DMS53 (cell line): ENCODE measurements at places on chromosomes 12 and 14.

GRCh38 chr14:22811722-22812121 lies 3.5 kb downstream of the SLC7A7 start:
- no peak for DNase-seq

- no peak for DNase-seq
Observed at GRCh38 chr12:91562476-91562875, 379.9 kb upstream of the DCN start.

GRCh38 chr12:51848841-51849735 lies 570 bp upstream of the FIGNL2 start:
- peak; percentile 48 for DNase-seq

GRCh38 chr14:21039585-21040369 lies 2.4 kb upstream of the RNASE7 start:
- DNase-seq: peak; percentile 57

- DNase-seq: no peak
Observed at GRCh38 chr12:115859231-115859630, 418.3 kb downstream of the MED13L start.

DNA sequence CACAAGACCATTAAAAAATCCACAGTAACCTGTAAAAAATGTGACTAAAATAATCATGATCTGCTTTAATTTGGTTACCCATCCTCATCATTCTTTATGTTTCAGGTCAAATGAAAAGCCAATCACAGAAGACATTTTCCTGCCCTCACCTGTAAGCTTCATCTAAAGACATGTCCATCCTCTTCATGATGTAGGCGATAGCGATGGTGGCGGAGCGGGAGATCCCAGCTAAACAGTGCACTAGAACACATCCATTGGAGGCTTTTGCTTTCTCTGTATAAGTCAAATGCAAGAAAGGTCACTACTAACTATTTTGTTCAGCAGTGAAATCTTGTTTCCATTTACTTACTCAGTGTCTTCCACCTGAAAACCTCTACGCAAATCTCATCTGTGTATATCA lies 82.6 kb downstream of the DUSP16 start:
- DNase-seq: no peak

DNA sequence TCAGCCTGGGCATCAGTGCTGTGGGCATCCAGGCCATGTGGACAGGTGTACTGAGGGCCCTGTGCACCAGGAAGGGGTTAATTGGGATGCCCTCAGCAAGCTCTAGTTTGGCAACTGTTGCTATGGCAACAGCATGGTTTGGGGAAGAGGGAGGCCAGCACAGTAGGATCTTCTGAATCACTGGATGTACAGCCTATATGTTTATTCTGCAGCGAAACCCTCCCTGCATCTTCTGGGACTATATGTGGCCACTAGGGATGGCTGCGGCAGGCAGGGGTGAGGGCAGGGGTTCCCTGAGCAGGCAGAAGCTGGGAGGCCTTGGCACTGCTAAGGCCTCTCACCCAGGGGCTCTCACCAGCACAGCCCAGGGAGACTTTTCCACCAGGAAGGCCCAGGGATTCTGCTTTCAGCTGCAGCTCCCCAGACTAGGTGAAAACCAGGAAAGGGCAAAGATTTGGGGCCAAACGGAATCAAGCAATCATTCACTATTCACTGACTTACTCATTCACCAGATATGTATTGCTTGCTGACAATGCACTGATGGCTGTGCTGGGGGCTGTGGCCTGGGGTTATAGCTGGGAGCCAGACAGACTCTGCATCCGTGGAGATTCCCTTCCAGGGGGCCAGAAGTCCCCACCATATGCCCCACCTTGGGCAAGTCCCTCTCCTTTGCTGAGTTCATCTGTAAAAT lies 42.8 kb downstream of the IRF2BPL start:
- no peak for DNase-seq

- DNase-seq: peak; percentile 76
Observed at GRCh38 chr12:40921563-40922163, 229.4 kb downstream of the CNTN1 start.

DNA sequence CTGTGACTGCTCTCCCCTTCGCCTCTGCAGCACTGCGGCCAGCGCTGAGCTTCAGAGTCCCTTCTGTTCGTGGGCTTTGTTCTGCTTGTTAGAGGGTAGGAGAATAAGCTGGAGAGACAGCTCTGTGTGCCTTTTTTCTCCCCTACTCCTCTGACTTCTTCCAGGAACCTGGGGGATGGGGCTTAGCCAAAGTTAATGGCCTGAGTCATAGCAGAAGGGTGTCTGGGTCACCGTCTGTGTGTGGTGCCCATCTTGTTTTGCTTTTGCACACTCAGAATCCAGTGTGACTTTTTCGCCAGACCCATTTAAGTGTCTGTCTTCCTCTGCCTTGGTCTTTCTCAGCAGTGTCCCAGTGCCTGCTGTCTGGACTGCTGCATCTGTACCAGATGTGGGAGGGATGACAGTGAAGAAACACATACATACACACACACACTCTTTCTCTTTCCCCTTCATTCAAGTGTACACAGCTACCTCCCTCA lies 3.0 kb downstream of the KIF5A start:
- no peak for DNase-seq

DNA sequence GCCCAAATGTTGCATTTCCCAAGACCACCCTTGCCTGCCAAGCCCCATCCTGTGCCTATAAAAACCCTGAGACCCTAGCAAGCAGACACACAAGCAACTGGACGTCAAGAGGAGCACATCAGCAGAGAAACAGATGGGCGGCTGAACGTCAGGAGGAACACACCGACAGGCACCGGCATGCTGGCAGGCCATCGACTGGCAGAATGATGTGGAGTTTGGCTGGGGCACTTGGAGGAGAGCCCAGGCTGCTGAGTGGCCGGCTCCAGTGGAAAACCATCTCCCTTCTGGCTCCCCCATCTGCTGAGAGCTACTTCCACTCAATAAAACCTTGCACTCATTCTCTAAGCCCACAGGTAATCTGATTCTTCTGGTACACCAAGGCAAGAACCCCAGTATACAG lies 130.1 kb downstream of the SLC41A2 start:
- no peak for DNase-seq

DNA sequence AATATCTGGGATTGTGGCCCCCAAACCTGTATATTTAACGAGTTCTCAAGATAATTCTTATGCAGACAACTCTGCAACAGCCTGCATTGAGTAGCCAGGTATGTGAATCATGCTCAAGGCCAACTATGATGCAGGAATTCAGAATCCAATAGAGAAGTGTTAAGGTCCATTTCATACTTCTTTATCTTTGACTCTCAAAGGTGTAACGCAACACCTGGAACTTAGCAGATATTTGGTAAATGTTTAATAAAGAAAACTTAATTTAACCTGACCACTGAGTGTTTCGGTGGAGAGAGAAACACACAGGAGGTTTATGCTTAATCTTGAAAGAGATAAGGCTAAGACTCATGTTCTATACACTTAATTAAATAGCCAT lies 156.5 kb upstream of the PLEKHG7 start:
- no peak for DNase-seq

- no peak for DNase-seq
Observed at GRCh38 chr12:79233341-79233781, 368.8 kb downstream of the SYT1 start.

GRCh38 chr12:85951823-85952222 lies 77.7 kb downstream of the NTS start:
- peak; percentile 64 for DNase-seq

DNA sequence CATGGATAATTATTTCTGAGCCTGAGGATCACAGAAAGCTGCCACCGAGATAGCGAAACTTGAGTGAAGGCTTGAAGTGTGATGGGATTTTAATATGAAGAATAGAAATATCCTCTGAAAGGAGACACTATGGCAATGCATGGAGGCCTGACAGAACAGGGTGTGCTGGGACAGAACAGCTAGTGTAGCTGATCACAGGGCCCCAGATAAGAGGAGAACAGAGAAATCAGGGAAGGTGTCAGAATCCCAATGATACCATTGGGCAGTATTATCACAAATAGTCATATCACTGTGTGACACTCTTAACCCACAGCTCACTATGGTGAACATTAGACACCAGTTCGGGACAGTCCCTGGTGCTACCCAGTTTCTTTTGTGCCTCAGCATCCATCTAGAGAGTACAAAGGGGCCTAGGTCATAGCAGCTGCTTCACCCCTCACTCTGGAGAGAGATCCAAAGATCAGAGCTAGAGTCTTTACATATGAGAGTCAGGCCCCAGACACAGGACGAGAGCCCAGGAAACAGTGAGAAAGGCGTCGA lies 506 bp upstream of the OR10P1 start:
- no peak for DNase-seq

DNA sequence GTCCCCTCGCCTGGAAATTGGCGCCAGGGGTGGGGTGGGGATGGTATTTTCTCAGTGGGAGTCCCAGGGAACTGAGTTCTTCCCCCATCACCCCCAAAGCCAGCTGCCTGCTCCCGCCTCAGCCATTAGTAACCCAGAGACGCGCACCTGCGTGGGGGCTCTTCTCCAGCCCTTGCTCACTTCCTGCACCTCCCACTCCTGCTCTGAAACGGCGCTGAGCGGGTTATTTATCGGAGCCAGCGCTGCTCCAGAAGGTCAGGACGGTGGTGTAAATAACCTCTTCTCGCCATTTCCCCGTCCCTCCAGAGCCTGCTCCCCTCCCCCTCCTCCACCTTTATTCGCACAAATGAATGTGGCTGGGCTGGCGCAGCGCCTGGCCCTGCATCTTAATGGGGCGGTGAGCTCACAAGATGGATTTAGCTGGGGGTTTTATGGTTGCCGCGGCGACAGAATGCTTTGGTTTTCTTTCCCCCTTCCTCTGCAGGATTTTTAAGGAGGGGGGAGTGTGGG lies 12.2 kb downstream of the GPR84 start:
- peak; percentile 90 for DNase-seq

DNA sequence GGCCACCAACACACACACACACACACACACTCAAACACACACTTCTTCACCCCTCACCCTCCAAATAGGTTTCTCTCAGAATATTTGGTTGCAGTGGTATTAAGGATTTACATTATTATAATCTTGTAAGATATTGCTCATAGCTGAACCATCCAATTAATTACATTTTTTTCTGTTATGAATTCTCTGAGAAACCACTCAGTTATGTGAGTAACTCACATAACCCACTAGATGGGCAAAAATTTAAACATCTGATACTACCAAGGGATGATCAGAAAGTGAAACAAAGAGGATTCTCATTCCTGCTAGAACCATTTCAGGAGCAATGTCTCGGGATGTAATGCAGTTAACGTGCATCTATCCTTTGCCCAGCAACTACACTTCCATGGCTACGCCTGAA lies 31.6 kb downstream of the TMTC1 start:
- DNase-seq: no peak

- peak; percentile 62 for DNase-seq
Observed at GRCh38 chr12:119956047-119956446, 33.0 kb upstream of the BICDL1 start.

DNA sequence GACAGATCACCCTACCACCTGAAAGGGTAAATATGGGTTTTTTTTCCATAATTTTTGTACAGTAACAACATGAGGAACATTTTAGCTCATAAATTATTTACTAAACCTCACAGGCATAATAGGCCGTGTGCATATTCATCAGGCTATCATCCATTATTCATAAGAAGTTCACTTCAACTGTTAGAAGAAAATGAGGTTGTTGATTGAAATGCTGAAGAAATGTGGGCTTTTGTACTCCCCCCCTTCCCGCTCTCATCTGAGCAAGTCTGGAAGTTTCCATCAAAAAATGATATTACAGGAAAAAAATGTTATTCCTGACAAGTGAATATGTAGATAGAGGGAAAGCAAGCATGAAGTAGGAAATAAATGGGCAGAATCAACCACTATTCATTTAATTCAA lies 7.9 kb upstream of the POU6F1 start:
- no peak for DNase-seq
